GM10248 (cell line): ENCODE measurements at places on chromosomes 12 and 14.

- DNase-seq, result no peak
These were observed 60.1 kb downstream of the R3HDM2 start for GRCh38 chr12:57370696-57371095.

DNA sequence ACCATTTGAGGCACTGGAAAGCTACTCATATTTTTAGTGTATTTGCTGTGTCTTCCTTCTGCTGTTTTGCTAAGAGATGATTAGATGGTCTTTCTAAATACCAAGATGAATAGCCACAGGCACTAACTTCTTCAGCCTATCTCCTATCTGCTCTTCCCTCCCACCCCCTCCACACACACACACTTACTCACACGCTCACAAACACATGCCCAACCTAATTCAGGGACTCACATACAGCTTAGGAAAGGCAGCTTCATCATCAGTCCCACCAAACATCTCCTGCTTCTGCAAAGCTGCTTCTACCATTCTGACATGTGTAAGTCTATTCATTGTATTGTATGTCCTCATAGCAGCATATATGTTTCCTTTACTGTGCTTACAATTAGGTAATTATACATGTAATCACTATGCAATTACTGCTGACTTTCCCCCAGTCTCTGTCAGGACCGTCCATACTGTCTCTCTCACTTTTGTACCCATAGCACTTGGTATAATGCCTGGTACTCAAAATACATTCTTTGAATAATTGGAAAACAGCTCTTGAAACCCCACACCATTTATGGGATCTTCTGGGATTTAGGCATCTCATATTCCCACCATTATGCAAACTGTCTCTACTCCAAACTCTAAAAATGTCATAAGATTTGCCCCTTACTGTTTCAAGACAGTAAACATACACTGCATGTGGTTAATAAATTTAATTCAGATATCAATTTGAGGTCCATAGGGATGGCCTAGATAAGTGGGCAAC, 83.3 kb upstream of the HIF1A start:
- DNase-seq, result no peak

GRCh38 chr14:63273717-63274655, 44.7 kb downstream of the GPHB5 start:
- DNase-seq, result no peak

- DNase-seq, result no peak
These were observed 2.7 kb downstream of the PCNX4 start for GRCh38 chr14:60094306-60094897.

DNA sequence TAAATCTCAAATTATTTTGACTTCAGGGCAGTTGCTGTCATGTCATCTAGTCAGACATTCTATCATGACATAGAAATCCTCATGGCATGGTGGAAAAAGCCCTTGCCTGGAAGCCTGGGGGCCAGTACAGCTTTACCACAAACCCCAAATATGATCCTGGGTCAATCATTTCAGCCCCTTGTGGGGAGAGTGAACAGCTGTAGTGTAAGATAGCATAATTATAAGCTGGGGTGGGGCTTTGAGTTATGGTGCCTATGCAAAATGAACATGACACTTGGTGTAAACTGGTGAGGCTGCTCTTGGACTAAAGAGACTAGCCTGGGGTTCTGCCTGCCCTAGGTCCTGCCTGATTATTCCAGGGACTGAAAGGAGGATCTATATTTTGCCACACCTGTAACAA, 207.7 kb upstream of the DDHD1 start:
- DNase-seq, result no peak

DNA sequence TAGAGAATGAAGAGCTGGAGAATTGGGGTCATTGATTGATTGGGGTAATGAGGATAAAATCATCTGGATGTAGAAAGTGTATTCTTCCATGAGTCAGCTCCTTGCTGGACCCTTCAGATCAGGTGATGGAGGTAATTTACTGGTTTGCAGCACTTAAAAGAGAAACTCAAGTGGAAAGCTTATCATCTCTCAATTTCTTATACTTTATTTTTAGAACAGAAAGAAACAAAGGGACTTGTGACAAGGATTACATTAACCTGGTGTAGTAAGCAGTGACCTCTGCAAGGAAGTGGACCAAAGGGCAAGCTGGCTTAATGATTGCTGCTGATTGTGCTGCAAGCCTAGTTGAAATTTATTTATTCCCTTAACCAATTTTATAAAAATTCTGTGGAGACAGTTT, 405.0 kb downstream of the TRHDE start:
- no peak for DNase-seq

- no peak for DNase-seq
These were observed 191.6 kb downstream of the DUSP6 start for GRCh38 chr12:89160716-89161123.

GRCh38 chr14:93099196-93099595, 16.5 kb downstream of the ITPK1 start:
- DNase-seq, result no peak

DNA sequence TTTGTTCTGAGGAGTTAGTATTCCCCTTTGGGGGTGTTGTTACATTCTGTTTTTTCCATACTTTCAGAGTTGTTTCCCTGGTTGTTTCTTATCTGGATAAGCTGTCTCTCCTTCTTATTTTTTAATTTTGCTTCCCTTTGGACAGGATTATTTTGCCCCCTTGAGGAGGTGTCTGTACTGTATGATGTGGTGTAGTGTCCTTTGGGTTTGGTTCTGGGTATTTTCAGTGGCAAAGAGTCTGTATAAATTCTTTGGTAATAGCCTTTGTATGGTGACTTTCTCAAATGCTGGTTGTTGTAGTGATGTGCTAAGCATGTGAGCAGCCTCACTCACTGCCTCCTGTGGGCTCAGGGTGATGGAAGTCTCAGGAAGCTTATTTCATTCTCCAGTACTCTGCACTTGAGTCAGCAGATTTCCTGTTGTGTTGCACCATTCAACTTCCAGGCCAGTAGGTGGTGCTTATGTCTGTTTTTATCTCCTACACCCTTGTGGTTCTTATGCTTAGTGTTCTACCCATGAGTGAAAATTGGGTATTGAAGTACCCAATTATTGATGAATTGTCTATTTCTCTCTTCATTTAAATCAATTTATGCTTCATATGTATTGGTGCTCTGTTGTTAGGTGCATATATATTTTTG, 103.3 kb upstream of the PMCH start:
- DNase-seq, result peak; percentile 41
